Activated CD4-positive, alpha-beta T cell treated with anti-CD3 and anti-CD28 coated beads, Interleukin-2, amount 10 ng/mL, durations not matched to agents 7 days and 5 days (primary cell): ENCODE measurements at places on chromosomes 12 and 14. TPM values are rescaled to one million over a fixed set of nuclear protein-coding genes. Genes with fewer than 3 reads are reported as not detected.

MDM2 gene
- total RNA-seq, result 207 TPM

- H3K36me3 ChIP-seq, result peaks cover 2% of the 10 kb centered on the region
- H3K27ac ChIP-seq, result no peak overlapping the region
- DNase-seq, result no peak
- H3K27me3 ChIP-seq, result peaks cover 10% of the 10 kb centered on the region
- peaks cover 13% of the 10 kb centered on the region for H3K4me1 ChIP-seq
These were observed 908 bp upstream of the CDKL1 start for GRCh38 chr14:50397390-50398188.

GRCh38 chr14:44036248-44036647 lies 470.8 kb downstream of the FSCB start:
- H3K27ac ChIP-seq, result no peak overlapping the region
- H3K4me1 ChIP-seq, result no peaks in the 10 kb centered on the region
- no peaks in the 10 kb centered on the region for H3K36me3 ChIP-seq
- H3K27me3 ChIP-seq, result no peaks in the 10 kb centered on the region

DNA sequence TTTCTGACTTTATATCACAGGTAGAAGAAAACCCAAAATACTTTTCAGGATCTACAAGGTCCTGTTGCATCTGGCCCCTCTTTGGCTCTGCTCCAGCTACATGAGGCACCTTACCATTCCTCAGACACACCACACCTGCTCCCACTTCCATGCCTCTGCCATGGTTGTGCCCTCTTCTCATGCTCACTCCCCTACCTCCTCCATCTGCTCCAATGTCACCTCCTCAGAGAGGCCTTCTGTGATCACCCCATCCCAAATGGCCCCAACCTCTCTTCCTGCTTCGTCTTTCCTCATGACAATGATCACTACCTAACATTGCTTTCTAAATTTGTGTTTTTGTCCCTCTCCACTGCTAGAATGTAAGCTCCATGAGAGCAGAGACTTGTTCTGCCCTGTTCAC lies 174.3 kb downstream of the ANO2 start:
- H3K27me3 ChIP-seq, result peaks cover 5% of the 10 kb centered on the region
- H3K36me3 ChIP-seq, result no peaks in the 10 kb centered on the region
- H3K27ac ChIP-seq, result no peak overlapping the region

DNA sequence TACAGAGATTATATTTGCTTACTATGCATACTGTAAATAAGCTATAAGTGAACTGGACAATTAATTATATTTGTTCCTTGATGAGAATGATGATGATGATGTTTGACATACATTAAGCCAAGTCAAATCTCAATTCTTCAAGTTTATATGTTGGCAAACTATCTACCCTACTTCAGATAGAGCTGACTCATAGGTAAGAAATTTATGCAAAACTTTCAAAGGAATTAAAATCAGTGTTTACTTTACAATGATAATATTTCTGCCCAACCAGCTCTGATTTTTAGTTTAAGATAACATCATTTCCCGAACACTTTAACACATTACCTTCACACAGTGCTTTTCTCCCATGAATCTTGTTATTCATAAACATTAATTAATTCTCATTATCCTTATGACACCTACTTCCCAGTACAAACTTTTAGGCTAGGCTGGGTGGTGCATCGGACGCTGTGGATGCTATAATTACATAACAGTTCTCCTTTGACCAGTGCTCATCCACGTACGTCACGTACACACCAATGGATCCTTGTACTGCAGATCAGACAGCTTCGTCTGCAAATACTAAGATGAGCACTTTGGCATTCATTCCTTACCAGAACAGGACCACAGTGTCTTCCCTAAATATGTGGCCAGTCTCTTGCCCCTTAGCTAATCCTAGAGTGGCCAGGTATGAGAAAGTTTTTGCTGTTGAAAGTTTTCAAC lies 18.3 kb downstream of the BMP4 start:
- no peaks in the 10 kb centered on the region for H3K36me3 ChIP-seq
- no peak overlapping the region for H3K27ac ChIP-seq
- no peak for DNase-seq
- no peaks in the 10 kb centered on the region for H3K4me1 ChIP-seq

GRCh38 chr12:26488351-26488750 lies 293.0 kb downstream of the SSPN start:
- DNase-seq, result no peak
- H3K36me3 ChIP-seq, result peaks cover 21% of the 10 kb centered on the region
- no peaks in the 10 kb centered on the region for H3K4me1 ChIP-seq
- no peak overlapping the region for H3K27ac ChIP-seq
- no peaks in the 10 kb centered on the region for H3K27me3 ChIP-seq

GRCh38 chr14:105148604-105149145 lies 19.9 kb downstream of the JAG2 start:
- H3K4me3 ChIP-seq, result no peak overlapping the region
- no peak for DNase-seq
